Activated naive CD4-positive, alpha-beta T cell treated with Interleukin-2 at 50 U/mL for 16 hours (primary cell): ENCODE measurements at places on chromosomes 12 and 14.

GRCh38 chr14:93395231-93395630, 35.5 kb upstream of the UNC79 start:
- DNase-seq, result no peak

- DNase-seq, result no peak
Observed at GRCh38 chr14:70407621-70408020, 9.3 kb downstream of the SYNJ2BP start.

- peak; percentile 66 for DNase-seq
Observed at GRCh38 chr14:100237735-100238418, 1.1 kb upstream of the YY1 start.

DNA sequence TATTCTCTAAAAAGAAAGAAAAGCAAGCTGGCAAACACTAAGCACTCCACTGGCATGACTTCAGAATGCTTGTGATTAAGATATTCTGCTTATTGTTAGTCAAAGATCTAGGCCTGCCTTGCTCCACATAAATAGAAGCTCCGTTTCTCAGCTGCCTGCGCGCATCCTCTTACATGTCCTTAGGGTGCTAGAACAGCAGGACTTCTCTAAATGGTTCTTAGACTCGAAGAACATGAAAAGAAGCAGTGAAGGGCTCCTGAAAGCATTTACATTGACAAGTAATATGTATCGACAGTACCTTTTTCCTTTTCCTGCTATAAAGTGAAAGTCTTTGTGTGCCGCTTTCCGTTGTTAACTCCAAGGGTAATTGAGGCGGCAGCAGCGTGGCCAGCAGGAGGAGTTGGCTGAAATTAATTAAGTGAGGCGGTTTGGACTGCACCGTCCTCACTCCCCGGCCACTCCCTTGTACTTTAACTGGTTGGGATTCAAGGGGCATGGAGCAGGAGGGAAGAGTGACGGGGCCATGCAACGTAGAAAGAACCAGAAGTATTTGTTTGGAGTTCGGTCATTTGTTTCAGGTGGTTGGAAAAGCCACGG, 34.2 kb upstream of the OTX2 start:
- no peak for DNase-seq

DNA sequence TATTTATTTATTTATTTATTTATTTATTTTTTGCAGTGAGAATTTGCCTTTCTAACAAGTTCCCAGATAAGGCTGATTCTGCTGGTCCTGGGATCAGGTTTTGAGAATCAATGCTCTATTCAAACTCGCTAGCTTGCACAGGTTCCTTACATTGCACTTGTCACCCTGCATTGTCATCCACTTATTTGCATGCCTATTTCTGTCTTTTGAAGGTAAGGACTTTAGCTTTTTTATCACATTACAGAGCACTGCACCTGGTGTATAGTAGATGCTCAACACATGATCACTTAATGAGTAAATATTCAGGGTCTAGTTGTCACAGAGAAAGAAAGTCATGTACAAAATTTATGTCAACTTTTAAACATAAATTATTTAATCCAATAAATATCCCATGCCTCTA, 219.7 kb upstream of the BTG1 start:
- DNase-seq, result no peak

GRCh38 chr12:108273217-108273616, 65.9 kb downstream of the CMKLR1 start:
- DNase-seq, result no peak

GRCh38 chr14:22553445-22553844, 35.6 kb downstream of the DAD1 start:
- DNase-seq, result no peak

GRCh38 chr14:73788317-73788598, 63.4 kb upstream of the PTGR2 start:
- no peak for DNase-seq

- DNase-seq, result no peak
Observed at GRCh38 chr12:80087486-80088213, 11.7 kb upstream of the OTOGL start.
